ENCODE measurements at places on chromosomes 16 and 17.

GRCh38 chr16:71564335-71564967, 12.4 kb downstream of the TAT start:
- no peak for DNase-seq

GRCh38 chr17:33073416-33073815, 81.8 kb downstream of the SPACA3 start:
- DNase-seq, result no peak

DNA sequence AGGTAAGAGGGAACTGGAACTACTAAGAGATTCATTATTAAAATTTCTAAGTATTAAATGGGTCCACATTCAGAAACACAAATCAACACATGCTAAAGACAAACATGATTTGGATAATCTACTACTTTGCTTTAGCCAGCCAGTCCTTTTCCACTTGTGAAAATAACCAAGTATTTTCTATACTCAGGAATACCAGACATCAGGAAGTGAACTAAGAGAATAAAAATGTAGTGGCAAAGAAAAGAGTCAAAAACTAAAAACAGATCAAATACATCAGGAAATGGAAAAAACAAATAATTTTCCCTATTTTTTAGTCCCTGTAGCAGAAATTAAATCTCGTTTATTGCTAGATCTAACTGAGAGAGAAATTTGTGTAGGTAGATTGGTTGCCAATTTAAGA, 78.0 kb downstream of the MYO1D start:
- DNase-seq, result no peak

DNA sequence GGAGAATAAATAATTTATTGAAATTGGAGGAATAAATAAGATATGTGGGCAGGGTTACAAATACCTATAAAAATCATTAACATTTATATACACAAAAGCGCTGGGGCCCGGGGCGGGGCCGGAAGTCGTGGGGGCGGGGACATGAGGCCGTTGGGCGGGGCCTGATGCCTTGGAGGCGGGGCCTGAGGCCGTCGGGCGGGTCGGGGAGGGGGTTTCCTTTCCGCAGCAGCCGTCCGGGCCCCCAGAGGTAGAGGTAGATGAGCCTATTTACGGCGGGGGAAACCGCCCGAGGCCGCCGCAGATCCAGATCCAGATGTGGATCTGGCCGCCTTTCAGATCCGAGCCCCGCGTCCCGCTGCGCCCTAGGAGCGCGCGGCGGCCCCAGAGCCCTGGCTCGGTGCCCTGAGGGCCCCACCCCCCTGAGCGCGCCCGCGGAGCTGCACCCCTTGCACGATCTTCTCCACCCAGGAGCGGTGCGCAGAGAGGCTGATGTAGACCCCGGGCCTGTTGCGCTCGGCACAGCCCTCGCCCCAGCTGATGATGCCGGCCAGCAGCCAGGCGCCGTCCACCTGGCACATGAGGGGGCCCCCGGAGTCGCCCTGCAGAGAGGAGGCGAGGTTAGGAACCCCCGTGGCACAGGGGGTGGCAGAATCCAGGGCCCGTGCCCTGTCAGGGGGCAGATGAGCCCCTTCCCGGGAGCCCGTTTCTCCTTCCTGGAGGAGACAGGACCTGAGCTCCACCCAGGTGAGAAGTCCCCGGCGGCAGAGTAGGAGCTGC, 5.1 kb downstream of the PRSS22 start:
- no peak for DNase-seq
